Pulmonary artery endothelial cell (primary cell): ENCODE measurements at places on chromosomes 7 and 10.

GRCh38 chr10:123558651-123559050 lies 107.5 kb upstream of the GPR26 start:
- DNase-seq, result no peak

DNA sequence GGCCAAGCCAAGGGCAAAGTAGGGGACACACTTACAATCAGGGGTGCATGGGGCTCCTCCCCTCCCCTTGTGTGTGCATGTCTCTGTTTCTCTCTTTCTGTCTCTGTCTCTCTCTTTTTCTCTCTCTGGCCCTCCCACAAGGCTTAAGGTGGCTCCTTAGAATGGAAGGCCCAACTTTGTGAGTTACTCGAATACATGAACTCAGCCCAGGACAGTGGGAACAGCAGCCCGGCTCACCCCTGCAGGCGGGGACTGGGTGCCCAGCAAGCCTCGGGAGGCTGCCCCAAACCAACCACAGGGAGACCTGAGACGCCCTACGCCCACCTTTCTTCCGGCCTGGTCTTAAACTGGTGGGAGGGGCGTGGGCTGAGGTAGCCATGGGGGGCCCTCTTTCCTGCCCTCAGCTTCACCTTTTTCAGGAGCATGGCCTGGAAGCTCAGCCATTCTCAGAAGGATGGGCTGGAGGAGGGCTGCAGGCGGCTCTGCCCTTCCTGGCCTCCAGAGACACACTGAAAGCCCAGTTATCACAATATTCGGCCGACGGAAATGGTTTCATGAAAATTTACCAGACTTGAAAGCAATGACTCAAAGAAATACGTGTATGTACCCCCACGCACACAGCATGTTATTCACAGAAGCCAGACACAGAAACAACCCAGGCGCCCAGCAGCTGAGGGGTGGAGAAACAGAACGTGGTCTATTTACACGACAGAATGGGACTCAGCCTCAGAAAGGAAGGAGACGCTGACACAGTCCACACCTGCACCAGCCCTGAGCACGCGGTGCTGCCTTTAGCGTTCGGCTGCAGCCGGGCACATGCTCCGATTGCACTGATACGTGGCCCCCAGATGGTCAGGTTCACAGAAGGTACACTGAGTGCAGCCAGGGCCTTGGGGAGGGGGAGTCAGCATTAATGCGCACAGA lies 229.5 kb downstream of the PTPRN2 start:
- no peak for DNase-seq

DNA sequence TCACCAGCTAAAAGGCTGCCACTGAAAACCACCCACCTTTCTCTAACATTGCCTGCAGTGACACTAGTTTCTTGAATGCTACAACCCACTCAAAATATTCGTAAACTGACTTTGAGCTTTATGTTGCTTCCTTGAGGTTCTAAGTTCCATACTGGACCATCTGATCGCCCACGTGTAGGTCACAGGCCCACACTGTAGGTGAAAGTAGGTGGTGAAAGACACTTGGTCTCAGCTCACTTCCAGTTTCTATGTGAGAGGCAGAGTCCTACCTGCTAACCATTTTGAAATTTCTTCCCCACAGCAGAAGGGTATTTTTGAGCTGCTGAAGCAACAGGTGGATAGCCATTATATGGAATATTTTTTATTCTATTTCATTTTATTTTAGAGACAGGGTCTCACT lies 97.3 kb downstream of the MYO3A start:
- DNase-seq, result no peak

GRCh38 chr7:79282070-79282694 lies 171.3 kb downstream of the MAGI2 start:
- DNase-seq, result no peak

DNA sequence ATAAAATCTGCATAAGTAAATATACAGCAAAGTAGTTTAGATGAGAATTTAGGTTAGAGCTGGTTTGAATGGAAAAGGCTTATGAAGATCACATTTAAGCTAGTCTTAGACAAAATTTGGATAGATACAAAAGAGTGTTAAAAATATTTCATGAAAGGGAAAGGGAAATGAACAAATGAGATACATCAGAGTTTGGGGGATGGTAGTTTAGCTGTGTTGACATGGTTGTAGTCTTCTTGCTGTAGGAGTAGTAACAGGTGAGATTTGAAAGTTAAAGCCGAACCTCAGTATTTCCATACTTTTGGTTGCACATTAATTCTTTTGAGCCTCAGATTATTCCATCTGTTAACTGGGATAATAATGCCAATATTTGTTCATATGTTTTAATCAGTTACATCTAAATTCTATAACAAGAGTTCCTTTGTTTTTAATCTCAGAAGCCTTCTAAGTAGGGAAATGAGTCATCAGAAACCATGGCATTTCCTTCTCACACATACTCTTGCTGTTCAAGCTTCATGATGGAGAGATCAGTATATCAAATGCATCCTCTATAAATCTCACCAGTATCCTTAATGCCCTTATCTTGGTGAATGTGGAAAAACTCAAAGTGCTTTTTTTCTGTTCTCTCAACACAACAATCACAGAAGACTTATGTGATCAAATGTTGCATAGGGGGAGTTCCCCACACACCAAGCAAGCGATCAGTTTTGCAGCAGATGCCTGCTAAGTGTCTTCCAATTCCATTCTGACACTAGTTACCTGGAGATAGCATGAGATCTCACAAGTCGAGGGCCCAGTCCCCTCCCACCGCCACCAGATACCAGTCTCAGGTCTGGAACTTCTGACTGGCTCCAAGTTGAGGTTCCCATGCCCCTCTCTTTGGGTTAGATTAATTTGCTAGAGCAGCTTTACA lies 84.7 kb downstream of the MAPK8 start:
- DNase-seq, result peak; percentile 73

DNA sequence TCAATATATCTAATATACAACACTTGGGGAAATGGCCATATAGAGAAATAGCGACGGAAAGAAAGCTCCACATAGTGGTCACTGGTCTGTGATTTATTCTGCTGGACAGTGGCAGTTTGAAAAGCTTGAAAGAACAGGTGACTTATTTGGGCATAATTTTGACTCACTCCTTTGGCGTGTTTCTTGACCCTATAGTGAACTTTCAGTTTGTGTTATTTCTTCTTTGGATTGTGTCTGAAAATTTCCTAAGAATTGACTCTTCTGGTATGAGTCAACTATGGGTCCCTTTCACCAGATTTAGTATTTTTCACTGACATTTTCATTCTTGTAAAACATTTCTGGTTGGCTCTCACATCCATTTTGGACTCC lies 25.8 kb upstream of the IMMP2L start:
- DNase-seq, result no peak
